ENCODE measurements at places on chromosomes 3 and 15.
A peak's percentile ranks its signal among the peaks of the same experiment; 100 is the strongest.

DNA sequence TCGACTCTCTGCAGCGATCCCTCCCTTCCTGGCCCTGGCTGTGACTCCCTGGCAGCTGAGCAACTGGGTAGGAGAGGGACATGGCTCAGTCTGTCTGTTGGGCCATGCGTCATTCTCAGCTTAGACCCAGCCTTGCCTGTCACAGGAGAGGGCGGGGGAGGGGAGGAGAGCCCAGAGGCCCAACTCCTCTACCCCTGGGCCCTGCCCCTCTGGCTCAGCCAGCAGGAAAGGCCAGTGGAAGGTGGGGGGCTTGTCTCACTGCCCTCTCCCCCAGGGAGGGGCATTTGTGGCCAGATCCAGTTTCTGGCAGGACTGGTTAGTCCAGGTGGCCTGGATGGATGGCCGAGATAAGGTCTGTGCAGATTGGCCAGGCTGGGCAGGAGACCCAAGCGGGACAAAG is 31.6 kb downstream of the DNAJB8 start:
- DNase-seq, result peak; percentile 46

GRCh38 chr3:178703268-178703975 is 167.2 kb downstream of the KCNMB2 start:
- DNase-seq, result peak; percentile 88

DNA sequence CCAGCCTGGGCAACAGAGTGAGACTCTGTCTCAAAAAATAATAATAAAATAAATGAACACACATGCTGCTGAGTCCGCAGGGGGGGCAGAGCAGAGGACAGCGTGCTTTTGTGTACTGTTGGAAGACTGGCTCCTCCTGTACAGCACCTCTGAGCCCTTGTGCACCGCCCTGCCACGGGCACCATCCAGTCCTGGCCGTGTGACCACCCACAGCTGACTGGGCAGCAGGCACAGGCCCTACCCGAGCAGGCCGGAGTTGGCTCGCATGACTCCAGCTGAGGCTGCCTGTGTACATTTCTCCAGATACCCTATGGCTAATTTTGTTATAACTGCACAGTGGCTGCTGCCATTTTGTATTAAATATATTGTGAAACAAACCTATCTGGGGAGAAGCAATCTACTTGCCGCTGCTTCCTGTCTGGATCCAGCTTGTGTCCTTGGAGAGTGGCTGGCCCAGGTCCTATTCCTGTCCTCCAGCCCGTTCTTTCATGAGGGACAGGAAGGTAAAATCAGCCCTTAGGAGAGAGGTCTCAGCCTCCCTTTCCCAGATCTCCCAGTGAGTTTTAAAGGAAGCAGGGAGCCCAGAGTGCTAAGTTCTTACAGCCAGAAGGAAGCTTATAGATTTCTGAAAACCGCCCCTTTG is 14.6 kb downstream of the IVD start:
- no peak for DNase-seq

- DNase-seq, result no peak
These were observed 217.6 kb downstream of the KBTBD8 start for GRCh38 chr3:67215690-67216089.

DNA sequence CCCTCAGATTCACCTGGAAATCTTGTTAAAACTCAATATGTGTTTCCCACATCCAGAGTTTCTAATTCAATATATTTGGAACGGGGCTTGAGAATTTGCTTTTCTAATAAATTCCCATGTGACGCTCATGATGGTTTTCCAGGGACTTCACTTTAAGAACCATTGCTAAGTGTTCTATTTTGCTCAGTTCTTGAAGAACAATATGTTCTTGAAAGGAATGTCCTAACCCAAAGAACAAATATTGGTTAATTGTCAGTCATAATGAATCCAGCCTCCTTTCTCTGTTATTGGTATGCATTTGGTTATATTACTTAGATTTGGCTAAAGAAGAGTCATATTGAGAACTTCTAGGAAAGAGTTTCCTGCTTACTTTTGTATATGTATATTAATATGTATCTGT is 4.4 kb upstream of the PLSCR2 start:
- no peak for DNase-seq

DNA sequence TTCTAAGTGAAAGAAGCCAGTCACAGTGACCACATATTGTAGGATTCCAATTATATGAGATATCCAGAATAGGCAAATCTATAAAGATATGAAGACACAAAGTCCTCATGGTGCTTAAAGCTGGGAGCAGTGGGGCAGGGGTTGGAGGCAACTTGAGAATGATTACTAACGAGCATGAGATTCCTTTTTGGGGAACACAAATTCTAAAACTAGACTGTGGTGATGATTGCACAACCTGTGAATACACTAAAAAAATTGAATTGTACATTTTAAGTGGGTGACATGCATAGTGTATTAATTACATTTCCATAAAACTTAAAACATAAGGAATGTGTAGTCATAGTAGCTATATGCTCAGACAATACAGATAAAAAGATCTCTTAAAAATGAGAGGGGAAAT is 103.2 kb downstream of the DPH6 start:
- no peak for DNase-seq

DNA sequence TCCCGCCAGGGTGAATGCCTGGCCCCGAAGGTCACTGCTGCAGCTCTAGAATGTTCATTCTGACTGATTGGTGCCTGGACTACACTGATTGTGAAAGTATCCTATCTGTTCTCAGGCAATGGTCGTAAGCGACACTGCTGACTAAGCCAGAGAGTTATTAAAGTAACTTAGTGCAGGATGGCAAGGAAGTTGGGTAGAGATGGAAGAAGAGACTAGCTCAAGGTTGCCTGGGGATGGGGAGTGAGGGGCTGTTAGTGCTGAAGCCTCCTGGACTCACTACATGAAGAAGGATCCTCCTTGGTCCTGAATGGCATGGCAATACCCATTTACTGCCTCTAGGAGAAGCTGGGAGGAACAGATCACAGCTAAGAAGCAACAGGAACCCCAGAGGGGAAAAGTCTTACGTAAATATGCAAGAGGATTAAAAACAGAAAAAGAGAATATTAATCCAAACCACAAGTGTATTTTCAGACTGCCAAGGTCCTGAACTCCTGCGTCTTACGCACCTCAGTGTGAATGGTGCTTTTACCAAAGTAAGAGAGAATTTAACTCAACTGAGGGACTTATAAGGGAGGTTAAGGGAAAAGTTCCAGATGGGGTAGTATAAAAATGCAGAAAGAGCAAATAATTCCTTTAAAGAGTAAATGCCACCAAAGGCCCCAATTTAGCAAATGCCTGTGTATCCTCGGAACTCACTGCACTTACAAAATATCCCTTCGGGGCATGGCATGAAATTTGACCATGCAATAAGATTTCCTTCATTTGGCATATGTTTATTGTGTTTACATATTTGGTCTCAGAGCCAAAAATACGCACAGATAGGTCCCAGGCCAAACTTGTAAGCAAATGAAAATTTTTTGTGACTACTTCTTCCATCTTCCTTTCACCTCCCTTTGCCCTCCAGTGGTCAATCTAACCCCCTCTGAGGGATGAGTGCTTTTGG is 64.0 kb upstream of the DGKG start:
- DNase-seq, result peak; percentile 91

DNA sequence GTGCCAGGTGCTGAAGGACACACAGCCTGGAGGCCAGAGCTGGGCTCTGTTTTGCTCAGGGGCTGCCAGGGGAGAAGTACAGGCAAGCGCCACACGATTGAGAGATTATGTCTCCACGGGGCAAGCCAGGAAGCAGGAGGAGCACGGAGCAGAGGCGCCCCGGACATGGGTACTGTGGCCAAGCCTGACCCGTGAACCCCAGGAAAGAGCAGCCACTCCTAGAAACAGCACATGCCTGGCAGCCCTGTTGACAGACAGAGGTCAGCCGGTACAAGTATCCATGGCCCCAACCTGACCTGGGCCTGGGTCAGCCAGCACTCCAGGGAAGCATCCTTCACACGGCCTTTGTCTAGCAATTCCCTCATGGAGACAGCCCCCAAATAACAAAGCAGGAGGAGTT is 89.4 kb downstream of the ADAMTS17 start:
- DNase-seq, result no peak
